ENCODE measurements at places on chromosomes 2 and 18.

DNA sequence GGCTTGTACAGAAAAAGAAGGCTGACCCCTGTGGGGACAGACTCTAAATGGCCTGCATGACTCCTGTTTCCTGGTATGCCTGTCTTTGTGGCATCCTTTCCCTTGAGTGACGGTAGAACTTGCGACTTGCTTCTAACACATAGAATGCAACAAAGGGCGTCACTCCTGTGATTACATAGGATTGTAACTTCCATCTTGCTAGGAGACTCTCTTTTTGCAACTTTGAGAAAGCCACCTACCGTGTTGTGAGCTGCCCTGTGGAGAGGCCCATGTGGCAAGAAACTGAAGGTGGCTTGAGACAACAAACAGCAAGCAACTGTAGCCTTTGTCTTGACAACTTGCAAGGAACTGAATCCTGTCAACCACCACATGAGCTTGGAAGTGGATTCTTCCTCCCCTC, 46.5 kb downstream of the THNSL2 start:
- DNase-seq: no peak

- no peak for DNase-seq
Observed at GRCh38 chr2:101568969-101569368, 94.1 kb upstream of the RFX8 start.

GRCh38 chr2:240603846-240604245, 17.3 kb downstream of the CAPN10 start:
- no peak for DNase-seq

DNA sequence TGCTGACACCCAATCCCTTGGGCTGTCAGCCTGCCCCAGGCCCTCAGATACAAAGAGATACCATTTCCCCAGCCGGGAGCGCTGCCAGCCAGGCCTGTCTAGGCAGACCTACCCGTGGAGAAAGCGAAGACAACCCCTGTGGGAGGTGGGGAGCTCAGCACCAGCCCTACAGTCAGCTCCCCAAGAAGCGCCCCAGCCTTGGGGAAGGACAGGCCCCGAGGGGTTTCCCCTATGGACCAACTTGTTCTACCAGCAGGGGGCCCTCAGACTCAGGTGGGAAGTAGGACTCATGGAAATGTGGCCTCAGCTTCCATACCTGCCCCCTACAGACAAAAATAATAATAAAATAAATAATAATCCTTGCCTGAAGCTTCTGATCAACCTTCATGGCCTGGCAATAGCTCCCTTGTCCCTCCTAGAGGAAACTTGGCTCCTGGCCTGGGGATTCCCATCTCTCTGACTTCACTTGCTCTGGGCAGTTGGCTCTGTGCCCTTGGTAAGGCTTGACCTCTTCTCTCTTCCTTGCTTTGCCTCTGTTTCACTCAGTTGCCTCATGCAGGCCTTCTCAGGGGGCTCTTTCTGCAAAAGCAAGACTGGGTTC, 7.0 kb downstream of the SLC35F6 start:
- DNase-seq: no peak

DNA sequence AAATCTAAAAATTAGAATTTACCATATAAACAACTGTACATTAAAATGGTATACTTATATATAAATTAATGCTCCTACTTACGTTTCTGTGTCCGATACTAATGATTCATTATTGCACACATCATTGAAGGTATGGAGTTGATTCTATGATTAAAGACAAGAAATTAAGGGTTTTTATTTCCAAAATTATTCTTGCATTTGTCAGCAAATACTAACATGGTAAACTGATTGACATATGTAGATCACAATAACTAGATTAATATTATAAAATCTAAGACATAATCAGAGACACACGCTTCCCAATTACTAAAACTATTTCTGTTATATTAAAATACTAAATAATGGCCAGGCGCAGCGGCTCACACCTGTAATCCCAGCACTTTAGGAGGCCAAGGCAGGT, 92.6 kb downstream of the USP34 start:
- DNase-seq: no peak

DNA sequence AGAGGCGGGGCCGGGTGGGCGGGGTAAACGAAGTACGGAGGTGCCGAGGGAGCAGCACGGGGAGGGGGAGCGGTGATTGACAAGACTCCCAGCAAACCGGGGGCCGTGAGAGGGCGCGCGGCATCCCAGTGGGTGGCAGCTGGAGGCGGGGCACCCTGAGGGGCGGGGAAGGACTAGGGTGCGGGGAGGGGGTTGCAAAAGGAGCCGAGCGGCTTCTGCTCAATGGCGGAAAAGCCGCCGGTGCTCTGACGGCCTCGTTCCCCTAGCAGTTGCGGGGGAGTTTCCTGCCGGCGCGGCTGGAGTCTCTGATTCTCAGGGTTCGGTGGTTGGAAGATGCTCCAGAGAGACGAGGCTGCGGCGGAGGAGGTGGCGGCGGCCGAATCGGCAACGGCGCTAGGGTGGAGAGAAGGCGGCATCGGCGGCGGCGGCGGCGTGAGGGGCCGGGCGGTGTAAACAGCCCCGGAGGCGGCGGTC, at the start of gene PPM1B:
TSS of gene PPM1B (plus strand) at position 195 of the 474 bp plus-strand sequence. CDS start 32,325 bp downstream, outside the sequence.
- peak; percentile 99 for DNase-seq

Measured in activated CD8-positive, alpha-beta memory T cell treated with anti-CD3 and anti-CD28 coated beads for 4 hours (primary cell).